Adrenal gland (tissue), 19 donors: ENCODE measurements at places on chromosomes 16 and 17. TPM values are rescaled to one million over a fixed set of nuclear protein-coding genes. Genes with fewer than 3 reads are reported as not detected.

DNA sequence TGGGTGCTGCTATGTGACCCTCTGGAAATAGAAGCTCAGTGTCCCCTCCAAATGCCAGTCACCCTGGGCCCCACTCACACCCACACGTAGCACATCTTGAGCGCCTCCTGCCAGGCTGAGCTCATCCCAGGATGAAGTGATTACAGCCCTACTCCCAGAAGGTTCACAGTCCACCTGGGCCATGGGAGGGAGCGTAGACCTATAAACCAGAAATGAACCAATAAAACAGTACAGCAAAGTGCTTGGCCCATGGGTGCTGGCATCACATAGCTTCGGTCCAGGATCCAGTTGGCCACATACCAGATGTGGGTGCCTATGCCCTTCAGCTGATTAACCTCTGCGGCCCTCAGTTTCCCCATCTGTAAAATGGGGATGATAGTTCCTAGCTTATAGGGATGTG lies 2.2 kb upstream of the BICDL2 start:
- DNase-seq, result no peak

- DNase-seq, result no peak
Measured at GRCh38 chr16:63744077-63744874, 1377.6 kb downstream of the CDH11 start.

The KRT38 gene
- total RNA-seq, result not detected

The SLC9A5 gene
- total RNA-seq, result 0.40 TPM

The CIBAR2 gene
- not detected for total RNA-seq

GRCh38 chr17:65902831-65903522 lies 289.0 kb downstream of the CEP112 start:
- DNase-seq, result peak; percentile 50
